ENCODE measurements at places on chromosomes 7 and 10.

- no peak for DNase-seq
Measured at GRCh38 chr10:96049340-96049739, 6.0 kb downstream of the CCNJ start.

- no peak for DNase-seq
Measured at GRCh38 chr10:106987362-106987761, 177.1 kb downstream of the SORCS1 start.

DNA sequence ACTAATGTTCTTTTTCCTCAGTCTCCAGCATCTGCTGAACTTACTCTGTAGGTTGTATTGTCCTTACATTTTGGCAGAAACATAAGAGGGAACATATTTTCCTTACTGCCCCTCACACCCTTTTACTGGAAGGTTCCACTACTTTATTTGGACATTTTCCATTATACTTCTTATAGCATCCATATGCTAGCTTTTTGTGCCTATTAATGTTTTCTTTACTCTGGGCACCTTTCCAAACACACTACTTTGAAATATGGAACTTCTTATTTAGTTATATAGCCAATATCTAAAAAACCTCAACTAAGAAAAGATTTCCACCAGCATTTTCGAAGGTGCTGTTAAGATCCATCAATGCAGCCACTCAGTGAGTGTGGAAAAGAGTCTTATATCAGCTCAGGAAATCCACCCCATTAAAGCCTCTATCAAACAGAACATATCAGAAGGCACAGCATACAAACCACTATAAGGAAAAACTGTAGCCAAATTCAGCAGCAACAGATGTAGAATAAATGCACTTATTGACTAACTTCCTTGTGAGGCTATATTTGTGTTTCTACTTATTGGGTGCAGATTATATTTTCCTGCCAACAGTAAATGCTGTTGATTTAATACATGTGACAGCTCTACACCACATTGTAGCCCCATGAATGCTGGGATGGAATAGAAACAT is 272.5 kb upstream of the SEMA3E start:
- DNase-seq: no peak

- DNase-seq: no peak
Measured at GRCh38 chr7:24325708-24326107, 41.7 kb downstream of the NPY start.

- DNase-seq: no peak
Measured at GRCh38 chr7:74343281-74344131, 54.3 kb downstream of the CLIP2 start.

DNA sequence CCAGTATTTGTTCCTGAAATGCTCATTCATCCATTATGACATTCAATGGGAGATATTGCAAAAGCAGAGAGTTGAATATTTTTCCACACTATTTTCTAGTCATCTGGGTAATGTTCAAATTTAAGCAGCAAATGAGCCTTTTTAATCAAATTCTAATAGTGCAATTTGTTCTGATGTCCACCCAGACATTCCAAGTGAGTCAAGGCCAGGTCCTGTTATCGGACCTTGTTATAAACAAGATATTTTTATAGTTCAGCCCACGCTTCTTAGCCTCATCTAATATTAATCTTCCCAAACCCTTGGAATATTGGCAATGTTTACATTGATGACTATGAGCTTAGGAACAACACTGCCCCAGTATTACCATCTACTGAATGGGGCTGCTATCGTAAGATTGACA is 500.1 kb upstream of the PHF14 start:
- DNase-seq: no peak

- no peak for DNase-seq
Measured at GRCh38 chr7:40595129-40595528, 460.3 kb downstream of the SUGCT start.

- DNase-seq: no peak
Measured at GRCh38 chr10:49502358-49502757, 36.6 kb downstream of the ERCC6 start.

DNA sequence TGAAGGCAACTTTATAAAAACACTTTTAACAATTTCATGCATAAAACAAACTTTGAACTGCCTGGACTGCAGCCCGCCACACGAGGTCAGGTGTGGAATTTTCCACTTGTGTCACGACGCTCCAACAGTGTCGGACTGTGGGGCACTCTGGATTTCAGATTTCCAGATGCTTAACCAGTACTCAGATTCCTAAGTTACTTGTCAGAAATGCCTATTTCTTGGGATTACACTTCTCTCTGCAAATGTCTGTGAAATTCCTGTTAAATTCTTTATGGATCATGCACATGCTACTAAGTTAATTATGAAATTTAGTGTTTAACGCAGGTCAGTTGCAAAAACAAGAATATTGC is 473 bp upstream of the GPER1 start:
- DNase-seq: no peak

GRCh38 chr7:72429316-72429715 is 17.2 kb upstream of the CALN1 start:
- no peak for DNase-seq

DNA sequence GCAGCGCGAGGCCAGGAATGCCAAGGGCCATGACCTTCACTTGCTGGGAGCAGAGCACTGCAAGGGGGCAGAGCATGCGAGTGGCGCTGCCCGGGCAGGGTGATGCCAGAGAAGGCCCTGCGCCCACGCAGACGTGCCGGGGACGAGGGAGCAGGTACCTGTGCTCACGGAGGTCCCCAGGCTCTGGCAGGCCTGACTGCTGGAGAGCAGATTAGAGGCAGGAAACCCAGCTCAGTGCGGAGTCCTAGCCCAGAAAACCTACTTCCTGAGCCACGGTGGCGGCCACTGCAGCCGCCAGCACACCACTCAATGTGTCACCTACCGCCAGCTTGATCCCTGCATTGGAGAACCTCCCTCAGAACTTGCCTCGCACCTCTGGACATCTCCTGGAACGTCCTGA is 148.4 kb downstream of the MAD1L1 start:
- DNase-seq: no peak

GRCh38 chr10:3452173-3452626 is 279.6 kb upstream of the PITRM1 start:
- no peak for DNase-seq

Measured in SIG-M5 (cell line).